ENCODE measurements at places on chromosomes 7 and 10.

DNA sequence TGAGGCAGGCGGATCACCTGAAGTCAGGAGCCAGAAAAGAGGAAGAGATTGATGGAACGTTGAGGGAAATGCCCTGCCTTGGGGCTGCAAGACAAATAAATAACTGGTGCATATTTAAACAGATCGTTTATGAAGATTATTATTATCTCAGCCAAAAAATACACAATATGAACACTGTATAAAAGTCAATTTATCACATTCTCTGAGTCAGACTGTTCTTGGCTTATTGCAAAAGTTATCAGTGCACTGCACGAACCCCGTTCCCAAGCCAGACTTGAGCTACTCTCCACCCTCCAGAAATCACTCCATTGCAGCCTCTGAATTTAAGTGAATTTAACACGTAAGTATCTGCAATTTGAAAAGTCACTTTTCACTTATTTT, 1.6 kb downstream of the DNMBP start:
- no peak for DNase-seq

GRCh38 chr10:123509338-123509737, 156.8 kb upstream of the GPR26 start:
- DNase-seq = no peak

DNA sequence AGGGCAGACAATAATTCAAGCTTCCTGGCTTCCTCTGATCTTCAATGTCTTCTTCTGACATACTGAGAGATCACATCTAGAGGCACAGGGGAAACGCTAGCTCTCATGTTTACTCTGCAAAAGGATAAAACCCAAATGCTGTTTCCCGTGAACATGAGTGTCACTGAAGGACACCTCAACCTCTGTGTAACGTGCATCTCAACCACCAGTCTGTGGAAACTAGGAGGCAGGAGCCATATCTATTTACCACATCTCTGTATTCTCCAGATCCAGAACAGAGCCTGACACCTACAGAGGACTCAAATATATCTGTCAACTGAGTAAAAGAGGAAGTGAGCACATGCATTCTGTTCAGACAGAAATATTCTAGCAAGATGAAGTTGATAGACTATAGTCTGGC, 140.3 kb upstream of the TARP start:
- DNase-seq = no peak

DNA sequence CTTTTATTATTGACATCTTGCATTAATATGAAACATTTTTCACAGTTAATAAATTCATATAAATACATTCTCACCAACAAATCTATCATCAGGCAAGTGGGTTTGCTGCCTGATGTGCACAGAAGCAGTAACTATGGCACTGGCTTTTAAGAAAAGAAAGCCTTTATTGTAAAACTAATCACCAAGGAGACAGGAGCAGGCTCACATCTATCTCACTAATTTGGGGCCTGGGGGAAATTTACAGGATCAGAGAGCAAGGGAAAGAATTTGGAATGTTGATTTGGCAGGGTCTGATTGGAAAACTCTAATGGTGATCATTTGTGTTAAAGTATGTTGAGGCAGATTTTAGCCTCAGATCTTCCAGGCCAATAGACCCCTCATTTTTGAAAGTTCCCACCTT, 605.7 kb downstream of the POM121L12 start:
- DNase-seq = no peak

DNA sequence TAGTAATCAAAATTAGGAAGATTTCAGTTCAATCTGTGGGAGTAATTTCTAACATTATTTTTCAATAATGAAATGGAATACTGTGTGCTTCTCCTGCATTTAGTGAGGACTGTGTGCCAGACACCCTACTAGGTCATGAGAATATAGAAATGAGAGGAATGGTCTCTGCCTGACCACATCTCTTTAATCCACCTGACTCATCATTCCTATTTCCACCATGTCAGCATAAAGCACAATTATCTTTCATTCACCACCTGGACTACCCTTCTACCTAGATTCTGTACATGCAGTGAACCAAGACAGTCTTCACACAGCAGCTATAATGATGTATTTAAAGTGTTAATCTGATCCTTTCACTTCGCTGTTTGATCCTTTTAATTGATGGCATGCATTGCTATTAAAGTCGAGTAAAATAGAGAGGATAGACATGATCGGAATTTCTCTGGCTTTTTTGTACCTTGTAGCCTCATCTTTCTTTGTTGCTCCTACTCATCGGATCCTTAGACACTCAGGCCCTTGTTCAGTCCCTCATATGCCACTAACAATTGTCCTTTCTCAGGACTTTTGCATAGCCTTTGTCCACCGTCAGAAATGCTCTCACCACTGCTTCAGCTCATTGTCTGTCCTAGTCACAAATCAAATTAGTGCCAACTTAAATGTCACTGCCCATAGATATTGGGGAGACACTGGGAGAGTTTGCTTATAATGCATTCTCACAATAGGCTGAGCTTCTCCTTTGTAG, 1037.1 kb downstream of the REEP3 start:
- no peak for DNase-seq

DNA sequence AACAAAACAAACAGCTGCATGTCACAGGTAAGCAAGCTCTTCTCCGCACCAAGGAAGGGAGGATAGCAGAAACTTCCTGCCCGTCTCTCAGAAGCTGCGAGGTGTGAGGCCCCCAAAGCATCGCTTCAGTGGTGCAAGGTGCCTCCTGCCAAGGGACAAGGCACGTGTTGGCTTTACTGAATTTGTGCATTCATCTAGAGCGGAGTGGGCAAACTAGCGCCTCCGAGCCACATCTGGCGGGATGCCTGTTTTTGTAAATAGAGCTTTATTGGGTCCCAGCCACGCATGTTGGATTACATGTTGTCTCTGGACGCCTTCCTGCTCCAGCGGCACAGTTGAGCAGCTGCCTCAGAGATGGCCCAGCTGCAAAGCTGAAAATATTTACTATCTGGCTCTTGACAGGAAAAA, 27.7 kb downstream of the PHYH start:
- DNase-seq = no peak

DNA sequence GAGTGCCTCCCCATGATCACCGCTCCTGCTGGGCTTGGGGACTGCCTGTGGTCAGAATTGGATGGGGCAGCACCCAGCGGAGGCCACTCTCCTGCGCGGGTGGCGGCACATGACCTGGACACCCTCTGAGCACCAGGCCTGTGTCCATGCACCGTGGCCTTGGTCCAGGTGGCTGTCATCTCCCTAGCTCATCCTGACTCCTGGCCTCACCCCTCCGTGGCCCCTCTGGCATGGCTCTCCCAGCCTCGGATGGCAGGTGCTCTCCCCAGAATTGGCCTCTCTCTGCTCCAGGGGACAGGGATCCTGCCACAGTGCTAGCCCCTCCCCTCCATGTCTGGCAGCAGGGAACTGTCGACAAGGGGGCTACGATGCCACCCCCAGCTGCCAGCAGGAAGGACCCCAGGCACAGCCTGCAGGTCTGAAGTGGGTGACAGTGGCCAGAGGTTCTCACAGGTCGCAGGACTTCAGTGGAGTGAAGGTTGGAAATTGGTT, 37.2 kb upstream of the BTBD16 start:
- DNase-seq = no peak

DNA sequence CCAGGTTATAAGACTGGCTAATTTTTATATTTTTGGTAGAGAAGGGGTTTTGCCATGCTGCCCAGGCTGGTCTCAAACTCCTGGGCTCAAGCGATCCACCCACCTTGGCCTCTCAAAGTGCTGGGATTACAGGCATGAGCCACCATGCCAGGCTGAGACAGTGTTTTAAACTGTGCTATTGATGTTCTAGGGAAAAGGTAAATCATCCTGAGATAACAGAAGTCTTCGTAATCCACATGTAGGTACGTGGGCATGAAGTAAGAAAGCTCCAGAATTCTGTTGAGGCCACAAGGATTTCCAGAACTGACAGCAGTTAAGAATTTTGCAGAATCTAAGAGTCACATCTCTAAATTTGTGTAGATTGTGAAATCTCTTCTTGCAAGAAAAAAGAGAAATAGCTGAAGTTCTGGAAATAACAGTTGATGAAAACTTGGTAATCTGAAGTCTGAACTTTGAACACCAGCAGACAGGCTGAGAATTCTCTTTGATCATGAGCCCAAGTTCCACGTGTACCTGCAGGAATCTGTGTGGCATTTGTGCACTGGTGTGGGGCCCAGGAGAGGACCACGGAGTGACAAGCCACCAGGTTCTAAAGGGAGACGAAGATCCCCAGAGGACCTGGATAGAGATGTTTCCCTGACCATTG, 24.6 kb downstream of the C7orf33 start:
- no peak for DNase-seq

GRCh38 chr10:71547876-71548846, 151.4 kb downstream of the CDH23 start:
- no peak for DNase-seq

- no peak for DNase-seq
These were observed 37.9 kb upstream of the RET start for GRCh38 chr10:43038783-43039623.

DNA sequence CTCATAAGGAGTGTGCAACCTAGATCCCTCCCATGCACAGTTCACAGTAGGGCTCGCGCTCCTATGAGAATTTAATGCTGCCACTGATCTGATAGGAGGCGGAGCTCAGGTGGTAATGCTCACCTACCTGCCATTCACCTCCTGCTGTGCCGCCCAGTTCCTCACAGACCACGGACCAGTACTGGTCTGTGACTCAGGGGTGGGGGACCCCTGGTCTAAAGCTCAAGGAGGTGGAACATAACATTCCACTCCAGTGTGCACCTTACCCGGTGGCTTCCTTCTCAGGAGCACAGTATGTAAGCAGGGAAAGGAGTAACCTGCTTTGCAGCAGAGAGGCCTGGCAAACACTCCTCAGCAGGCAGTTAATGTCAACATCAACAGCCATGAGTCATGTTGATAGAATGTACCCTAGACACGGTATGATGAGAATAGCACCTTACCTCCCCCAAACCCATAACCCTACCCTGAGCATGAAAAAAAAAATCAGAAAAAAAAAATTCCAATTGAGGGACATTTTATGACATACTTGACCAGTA, 273.5 kb downstream of the FGFR2 start:
- no peak for DNase-seq

- no peak for DNase-seq
These were observed 219.1 kb upstream of the PITRM1 start for GRCh38 chr10:3391657-3392056.

DNA sequence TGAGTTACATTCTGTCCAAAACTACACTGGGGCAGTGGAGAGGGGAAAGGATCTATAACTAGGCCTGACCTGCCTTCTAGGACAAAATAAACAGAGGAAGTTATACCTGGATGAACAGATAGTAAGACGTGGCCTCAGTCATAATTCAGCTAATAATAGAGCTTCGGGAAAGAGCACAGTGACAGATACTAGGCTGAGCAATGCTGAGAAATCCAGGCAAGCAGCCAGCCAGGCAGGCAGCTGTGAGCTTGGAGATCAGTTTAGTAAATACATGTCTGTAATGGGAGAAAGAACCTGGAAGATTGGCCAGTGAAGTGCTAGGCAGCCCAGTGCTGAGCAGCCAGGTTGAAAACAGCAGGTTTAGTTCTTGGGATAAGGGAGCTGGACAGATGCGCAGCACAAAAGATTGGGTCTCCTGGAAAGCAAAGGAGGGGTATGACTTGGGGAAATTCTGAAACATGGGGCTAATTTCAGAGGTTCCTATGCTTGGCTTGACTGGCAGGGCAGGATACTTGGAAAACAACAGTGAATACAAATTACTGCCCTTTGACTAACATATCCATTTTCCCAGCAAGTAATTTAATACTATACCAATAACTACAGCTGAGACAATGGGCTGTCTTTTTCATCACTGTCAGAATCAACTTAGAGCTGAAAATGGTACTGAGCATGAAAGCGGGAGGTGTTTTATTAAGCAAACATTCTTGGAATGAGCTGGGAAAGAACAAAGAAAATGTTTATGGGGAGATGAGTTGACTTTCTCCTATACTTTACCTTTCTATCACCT, 140.8 kb downstream of the DGKB start:
- no peak for DNase-seq

- no peak for DNase-seq
These were observed 54.7 kb downstream of the ZNF727 start for GRCh38 chr7:64099656-64100531.

GRCh38 chr10:113045147-113046055, 95.4 kb downstream of the TCF7L2 start:
- DNase-seq = no peak

DNA sequence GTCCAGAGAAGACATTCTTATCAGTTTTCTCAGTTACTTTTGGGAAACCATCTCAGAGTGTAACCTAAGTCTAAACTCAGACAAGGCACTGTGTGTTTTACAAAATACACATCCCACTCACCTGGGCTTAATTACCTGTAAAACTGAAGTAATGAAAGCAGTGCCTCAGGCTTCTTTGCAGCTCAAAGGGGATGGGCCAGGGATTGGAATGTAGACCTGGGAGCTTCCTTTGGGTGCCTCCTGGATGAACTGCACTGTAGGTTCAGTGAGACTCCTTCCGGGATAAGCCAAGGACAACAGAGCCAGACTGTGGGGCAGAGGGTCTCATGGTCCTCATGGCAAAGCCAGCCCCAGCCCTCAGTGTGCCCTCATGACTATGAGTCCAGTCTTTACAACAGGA, 672.4 kb upstream of the GALNT17 start:
- no peak for DNase-seq

DNA sequence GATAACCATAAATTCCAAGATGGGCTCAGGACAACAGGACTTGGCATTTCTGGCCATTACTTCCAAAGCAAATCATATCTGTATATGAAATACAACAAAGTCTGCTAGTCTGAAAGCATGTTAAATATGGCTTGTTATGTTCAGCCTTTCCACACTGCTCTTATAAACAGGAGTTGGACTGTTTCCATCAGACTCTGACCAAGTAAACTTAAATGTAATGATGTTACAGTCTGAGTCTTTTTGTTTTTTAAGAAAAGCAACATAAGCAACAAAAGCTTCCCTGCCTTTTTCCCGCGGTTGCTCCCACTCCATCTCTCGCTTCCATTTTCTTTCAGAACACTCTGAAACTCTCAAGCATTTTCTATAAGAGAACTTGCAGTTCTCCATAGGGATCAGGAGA, 8.1 kb upstream of the CDCA7L start:
- DNase-seq = no peak

GRCh38 chr7:26420422-26421019, 128.9 kb downstream of the SNX10 start:
- DNase-seq = no peak

DNA sequence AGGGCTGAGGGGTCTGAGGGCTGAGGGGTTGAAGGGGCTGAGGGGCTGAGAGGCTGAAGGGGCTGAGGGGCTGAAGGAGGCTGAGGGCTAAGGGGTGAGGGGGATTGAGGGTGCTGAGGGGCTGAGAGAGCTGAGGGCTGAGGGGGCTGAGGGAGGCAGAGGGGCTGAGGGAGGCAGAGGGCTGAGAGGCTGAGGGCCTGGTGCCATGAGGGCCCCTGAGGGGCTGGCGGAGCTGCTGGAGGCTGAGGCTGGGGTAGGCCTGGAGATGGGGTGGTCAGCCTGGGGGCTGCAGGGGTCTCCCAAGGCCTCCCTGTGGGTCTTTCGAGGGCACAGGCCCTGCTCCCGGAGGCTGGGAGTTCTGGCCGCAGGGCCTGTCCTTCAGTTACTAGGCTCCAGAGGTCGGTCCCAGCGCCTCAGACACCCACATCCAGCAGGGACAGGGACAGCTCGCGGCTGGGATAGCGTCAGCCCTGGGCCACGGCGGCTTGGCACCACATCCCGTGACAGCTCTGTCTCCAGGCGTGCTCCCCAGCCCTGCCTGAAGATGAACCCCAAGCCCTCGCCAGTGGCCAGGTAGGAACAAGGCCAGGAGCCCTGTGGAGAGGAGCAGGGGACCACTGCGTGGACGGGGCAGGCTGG, 16.9 kb downstream of the MYO1G start:
- no peak for DNase-seq

- no peak for DNase-seq
These were observed 2.6 kb downstream of the NRG3 start for GRCh38 chr10:81877596-81877995.
